Cardiac muscle cell (in vitro differentiated cells and primary cell): ENCODE measurements at places on chromosomes 4 and X.

GRCh38 chr4:89949782-89950387 lies 55.2 kb downstream of the MMRN1 start:
- DNase-seq, result peak; percentile 4

- no peak for DNase-seq
Measured at GRCh38 chr4:87555773-87556619, 26.8 kb upstream of the SPARCL1 start.

DNA sequence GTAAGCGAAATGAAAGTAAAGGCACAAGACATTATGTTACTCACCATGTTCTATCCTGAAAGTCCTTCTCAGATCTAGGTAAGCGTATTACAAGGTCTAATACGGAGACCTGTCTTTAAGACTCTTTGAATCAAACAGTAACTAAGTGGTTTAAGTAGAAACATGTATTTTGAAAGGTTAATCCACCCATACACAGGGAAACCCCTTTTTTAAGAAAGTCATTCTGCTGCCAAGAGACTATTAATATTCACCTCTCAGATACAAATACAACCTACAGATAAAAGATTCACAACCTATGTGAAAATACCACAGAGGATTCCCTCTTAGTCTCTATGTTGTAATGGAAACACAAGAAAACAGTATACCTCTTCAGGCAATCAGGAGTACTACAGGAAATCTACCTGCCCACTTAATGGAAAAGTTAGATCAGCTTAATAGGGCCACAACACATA lies 63.2 kb upstream of the TNIP3 start:
- no peak for DNase-seq

GRCh38 chr4:73257651-73258435 lies 755 bp downstream of the ANKRD17 start:
- peak; percentile 60 for DNase-seq

- DNase-seq, result no peak
Measured at GRCh38 chrX:48473704-48473990, 2.4 kb upstream of the FTSJ1 start.

DNA sequence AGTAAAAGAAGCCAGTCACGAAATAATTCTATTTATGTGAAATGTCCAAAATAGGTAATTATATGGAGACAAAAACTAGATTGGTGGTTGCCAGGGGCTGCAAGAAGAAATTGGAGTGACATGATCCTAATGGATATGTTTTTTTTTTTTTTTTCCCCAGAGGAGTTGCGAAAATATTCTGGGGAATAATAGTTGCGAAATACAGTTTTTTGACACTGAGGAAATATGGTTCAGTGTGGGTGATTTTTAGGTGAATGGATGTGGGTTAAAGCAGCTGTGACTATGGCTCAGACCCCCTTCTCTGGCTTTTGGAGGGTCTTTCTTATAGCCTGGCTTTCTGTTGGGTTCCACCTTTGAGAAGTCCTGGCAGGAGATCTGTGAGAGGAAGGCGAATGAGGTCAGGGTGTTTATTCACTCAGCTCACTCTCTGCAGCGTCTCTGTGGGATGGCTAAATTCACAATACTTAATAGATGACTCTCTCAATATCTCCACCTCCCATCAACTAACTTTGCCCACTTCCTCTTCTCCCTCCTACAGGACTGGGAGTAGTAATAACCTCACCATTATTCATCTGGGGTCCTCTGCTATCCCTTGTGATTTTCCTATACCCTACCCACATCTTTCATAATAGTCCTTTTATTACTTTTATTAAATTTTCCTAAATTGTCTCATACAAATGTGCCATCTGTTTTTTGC lies 15.3 kb upstream of the RAB9B start:
- peak; percentile 36 for DNase-seq

DNA sequence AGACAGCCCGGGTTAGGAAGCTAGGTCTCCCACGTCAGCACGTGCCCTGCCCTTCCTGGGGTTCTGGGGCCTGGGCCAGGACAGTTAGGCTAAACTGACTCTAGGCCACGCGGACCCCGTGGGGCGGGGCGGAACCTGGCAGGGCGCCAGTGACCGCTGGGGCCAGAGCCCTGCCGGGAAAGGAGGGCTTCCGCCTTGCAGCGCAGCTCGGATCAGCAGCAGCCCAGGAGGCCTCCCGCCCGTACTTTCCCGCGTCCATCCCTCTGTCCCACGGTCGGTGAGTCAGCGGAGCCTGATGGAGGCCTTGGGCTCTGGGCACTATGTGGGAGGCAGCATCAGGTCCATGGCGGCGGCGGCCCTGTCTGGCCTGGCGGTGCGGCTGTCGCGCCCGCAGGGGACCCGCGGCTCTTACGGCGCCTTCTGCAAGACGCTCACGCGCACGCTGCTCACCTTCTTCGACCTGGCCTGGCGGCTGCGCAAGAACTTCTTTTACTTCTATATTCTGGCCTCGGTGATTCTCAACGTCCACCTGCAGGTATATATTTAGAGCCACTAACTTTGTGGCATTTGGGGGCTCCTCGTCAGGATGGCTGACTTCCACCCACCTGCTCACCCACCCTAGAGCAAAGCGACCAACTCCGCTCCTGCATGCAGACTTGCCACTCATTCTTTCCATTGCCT lies at the start of gene SMIM10:
Gene SMIM10 (plus strand): TSS at position 191 of the 681 bp plus-strand sequence. CDS start 105 bp downstream, at position 296.
- peak; percentile 42 for DNase-seq

DNA sequence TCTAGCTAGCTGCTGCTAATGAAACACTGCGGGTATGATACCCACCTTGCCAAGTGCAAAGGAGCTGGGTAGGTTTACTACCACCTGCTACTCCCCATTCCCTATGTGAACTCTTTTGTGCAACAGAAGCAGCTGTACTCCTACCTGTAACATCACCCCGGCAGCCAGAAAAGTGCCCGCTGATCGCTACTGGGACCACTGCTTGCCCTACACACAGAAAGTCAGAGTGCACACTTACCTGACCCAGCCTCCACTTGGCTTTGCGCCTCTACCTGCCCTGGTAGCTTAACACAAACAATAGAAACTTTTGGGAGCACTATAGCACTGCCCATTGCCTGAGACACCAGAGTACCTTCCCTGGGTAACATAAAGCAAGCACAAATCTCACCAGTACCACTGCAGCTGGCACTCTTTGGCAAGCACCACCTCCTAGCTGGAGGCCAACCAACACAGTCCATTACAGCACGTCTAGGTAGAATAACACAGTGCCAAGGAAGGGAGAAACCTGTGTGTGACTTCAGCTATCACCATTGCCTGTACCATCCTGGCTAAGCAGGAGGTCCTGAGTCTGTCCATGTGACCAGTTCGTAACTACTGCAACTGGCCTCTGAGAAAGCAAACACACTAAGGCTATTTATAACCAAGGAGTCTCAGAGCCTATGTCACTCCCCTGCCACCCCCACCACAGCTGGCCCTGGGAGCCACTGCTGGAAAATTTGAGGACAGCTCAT lies 80.1 kb downstream of the CENPC start:
- no peak for DNase-seq

DNA sequence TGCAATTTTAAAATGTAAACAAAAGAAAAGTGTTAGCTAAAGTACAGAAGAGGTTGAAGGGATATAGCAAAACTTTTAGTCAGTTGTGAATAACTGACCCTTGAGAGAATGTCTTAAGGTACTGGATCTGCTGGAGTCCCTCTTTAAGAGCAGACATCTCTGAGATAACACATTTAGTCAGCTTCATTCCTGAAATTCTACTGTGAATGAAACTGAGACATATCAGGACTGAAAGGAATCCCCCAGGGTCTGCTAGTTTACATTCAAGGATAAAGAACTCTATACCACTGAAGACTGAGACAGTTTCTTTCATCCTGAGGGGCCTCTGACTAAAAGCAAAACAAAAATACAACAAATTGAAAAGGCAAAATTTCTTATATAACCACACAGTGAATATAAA lies 54.4 kb downstream of the PGRMC1 start:
- no peak for DNase-seq

GRCh38 chr4:25533256-25533655 lies 122.4 kb upstream of the SLC34A2 start:
- no peak for DNase-seq

DNA sequence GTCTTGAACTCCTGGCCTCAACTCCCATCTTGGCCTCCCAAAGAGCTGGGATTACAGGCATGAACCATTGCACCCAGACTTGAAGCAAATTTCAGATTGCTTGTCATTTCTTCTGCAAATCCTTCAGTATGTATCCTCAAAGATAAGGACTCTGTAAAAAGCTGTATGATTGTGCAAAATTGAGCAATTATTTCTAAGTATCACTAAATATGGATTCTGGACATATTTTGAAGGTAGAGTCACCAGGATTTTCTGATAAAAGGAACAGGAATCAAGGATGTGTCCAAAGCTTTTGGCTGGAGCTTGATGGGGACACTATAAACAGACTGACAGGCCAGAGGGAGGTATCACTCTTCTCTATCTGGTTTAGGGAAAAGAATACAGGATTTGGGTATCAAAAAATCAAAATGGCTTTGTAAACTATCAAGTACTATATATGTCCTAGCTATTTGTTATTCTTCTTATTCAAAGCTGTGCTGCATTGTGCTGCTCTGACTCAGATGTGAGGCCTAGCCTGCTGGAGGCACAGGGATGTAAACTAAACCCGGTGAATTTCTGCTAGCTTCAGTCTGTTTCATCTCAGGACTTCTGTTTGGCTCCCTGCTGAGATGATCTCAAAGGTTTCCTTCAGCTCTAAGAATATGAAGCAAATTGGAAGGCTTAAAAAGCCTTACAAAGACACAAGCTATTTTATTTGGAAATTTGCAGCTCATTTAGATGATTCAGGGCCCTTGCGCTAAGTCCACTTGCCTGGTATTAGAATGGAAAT lies 8.3 kb downstream of the RPS4X start:
- DNase-seq, result peak; percentile 58

- DNase-seq, result peak; percentile 86
Measured at GRCh38 chrX:20067709-20068561, 48.8 kb downstream of the MAP7D2 start.

GRCh38 chr4:14767142-14767541 lies 235.1 kb upstream of the CPEB2 start:
- DNase-seq, result no peak

DNA sequence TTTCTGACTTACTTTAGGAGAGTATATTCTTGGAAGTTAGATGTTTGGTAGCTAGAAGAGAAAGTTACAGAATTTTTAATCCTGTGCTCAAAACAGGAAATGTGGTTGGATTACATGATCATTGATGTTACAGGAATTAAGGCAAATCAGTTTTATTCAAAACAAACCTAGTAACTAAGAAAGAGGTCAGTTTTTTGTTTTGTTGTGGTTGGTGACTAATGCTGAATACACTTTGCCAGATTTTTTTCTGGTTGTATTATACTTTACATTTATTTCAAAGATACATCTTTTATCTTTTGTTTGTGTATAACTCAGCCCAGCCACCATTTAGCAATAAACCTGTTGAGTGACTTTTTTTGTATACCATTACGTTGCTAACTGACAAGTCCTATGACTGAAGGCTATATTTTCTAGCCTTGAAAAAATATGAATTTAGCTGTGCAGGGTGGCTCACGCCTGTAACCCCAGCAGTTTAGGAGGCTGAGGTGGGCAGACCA lies 116.7 kb downstream of the KLHL8 start:
- DNase-seq, result peak; percentile 83

DNA sequence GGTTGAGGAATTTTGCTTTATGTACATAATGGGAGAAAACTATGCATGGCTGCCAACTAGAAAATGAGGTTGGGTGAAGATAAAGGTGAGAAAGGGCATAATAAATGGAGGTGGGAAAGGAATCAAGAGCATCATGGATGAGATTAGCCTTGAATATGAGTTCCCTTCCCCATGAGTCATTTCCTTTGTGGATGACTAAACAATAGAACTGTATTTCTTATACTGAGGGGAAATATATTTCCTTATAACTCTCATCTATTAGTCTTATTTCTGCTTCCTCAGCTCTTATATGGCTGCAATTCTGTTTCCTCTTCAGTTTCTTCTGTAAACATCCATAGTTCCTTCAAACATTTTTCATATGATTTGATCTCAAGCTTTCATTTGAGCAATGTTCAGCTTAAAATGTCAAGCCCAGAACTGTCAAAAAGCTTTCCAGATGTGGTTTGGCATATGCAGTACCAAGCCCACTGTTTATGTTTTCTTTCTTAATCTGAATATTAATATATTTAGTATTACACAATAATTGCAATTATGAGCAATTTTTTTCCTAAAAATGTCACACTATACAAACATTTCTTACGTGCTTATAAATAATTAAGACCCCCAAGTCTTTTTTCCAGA lies 100.7 kb upstream of the GRPR start:
- peak; percentile 22 for DNase-seq

- DNase-seq, result peak; percentile 0
Measured at GRCh38 chr4:68011684-68012083, 48.4 kb upstream of the TMPRSS11A start.

DNA sequence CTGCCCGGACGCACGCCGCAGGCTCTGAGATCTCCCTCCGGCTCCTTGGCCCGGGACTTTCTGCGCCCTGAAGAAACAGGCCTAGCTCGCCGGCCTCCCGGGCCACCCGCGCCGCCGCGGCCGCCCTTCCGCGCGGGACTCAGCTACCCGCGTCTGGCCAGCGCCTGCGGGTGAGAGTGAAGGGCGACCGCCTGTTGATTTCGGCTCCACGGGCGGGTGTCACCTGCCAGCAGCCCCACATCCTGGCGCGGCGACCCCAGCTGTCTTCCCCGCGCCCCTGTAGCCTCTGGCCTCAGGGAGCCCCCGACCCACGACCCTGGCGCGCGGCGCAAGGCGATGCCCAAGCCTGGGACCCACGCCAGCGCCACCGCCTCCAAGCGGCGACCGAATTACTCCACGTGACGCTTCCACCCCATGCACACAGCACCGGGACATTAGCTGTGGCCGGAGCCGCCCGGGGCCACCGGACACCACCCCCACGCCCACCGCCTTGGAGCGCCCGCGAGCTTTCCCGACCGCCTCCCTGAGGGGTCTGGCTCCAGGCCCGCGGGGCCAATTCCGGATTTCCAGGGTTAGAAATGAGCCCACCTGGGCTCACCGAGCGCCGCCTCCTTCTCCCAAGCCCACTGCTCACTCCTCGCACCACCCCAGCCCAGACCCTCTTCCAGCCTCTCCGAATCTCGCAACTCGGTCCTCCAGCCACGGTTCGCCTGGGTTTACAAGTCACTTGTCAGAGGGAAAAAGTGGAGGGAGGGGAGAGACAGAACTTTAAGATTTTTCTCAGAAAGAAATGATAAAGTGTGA lies 10.2 kb downstream of the ARX start:
- DNase-seq, result no peak

GRCh38 chrX:150062292-150063137 lies 124.2 kb upstream of the EOLA2 start:
- peak; percentile 41 for DNase-seq

DNA sequence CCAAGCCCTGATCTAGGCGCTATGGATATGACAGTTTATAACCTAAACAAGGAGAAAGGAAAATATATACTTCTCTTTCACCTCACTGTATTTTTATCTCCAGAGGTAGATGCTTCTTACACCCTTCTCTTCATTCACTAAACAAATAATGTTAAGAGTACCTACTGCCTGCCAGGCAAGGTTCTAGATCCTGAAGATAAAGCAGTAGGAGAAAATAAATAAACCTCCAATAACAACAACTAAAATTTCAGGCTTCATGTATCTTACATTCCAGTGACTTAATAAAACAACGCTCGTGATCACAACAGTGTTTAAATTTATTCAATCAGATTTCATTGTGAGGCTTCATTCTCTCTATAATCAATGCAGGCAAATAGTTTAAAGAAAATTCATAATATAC lies 20.7 kb downstream of the PDGFC start:
- no peak for DNase-seq
